Midbrain (tissue), 1 donor: ENCODE measurements at places on chromosomes 7 and 10.

GRCh38 chr7:22338877-22339276, 18.1 kb downstream of the RAPGEF5 start:
- DNase-seq = no peak

GRCh38 chr10:209357-209756, 74.1 kb downstream of the ZMYND11 start:
- no peak for DNase-seq

- no peak for DNase-seq
Observed at GRCh38 chr7:138116141-138116540, 39.9 kb downstream of the AKR1D1 start.

DNA sequence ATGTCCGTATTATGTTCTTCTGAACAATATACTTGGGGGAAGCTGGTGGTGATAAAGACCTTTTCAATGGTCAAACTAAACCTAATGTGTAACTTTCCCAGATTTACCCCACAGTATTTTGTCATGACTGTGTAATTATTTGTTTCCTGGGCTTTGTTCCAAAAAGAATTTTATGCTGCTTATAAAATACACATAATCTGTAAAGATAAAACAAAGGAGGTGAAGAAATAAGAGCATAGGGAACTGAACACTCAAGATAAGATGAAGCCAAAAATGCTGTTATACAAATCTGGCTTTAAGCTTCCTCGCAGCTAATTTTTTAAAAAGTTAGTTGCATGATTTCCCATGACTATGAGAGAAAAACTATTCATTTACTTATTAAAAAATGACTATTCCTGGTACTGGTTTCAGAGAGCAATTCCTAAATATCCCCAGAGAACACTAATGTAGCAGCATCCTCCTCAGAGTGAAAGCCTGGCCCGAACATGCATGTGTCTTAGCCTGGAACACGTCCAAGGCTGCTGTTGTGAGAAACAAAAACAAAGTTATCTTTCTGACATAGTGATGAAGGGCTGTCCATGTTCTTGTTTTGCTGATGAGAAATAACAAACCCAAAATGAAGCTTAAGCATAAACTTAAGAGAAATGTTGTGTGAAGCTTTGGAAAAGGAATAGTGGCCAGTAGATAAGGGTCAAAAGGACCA, 33.9 kb downstream of the MALSU1 start:
- DNase-seq = no peak

DNA sequence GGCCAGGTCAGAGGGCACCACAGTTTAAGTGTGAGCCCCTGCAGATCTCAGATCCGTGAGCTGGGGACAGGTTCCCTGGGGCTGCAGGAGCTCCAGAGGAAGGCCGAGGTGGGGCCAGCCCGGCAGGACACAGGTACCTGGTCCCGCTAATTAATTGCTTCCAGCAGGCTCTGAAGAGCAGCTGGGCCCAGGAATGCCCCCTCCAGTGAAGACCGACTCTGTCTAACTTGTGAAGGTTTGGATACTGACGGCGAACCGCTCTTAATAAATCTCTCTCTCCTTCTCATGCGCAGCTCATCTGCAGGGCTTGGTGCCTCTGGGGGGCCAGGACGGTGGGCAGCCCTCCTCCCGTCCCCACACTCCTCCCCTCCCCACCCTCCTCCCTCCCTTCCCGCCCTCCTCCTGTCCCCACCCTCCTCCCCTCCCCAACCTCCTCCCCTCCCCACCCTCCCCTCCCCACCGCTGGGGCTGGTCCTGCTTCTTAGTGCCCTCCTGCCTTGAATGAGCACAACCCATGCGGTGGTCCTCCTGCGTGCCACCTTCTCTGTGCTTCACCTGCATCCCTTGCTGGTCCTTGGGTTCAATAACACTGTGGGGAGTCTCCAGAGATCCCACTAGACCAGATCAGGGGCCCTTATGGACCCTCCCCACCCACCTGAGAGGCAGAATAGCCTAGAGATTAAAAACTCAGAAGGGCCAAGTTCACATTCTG, 38.3 kb downstream of the PDGFA start:
- DNase-seq = no peak

DNA sequence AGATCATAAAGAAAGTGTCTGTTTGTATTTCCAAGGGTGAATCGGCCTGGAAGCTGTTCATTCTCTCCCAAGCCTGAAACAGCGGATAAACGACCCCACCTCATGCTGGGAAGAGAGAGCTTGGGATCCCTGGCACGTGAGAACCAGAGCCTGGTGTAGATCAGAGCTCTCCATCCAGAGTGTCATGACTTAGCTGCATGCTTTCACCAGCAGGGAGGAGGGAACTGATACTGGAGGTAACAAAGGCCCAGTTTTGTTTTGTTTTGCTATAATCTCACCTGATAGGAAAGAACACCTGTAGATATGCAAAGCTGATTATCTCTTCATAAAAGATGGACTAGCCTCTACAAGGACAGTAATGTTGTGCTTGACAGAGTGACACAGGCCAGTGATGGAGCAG, 236.6 kb downstream of the POM121L12 start:
- DNase-seq = no peak

DNA sequence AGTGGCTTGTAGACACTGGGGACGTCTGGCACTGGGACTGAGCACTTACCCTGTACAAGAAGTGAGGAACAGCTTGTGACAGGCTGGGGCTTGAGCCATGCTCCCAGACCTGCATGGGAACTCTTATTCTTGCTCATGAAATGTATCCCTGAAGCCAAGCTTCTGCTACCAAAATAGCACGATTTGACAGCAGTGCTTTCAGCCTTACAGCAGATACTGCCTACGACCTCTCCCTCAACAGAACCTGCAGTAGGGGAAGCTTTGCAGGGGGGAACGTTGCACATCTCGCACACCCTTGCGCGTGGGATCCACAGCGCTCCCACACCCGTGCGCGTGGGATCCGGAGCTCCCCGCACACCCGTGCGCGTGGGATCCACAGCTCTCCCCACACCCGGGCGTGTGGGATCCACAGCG, 88.0 kb downstream of the CREM start:
- DNase-seq = no peak

DNA sequence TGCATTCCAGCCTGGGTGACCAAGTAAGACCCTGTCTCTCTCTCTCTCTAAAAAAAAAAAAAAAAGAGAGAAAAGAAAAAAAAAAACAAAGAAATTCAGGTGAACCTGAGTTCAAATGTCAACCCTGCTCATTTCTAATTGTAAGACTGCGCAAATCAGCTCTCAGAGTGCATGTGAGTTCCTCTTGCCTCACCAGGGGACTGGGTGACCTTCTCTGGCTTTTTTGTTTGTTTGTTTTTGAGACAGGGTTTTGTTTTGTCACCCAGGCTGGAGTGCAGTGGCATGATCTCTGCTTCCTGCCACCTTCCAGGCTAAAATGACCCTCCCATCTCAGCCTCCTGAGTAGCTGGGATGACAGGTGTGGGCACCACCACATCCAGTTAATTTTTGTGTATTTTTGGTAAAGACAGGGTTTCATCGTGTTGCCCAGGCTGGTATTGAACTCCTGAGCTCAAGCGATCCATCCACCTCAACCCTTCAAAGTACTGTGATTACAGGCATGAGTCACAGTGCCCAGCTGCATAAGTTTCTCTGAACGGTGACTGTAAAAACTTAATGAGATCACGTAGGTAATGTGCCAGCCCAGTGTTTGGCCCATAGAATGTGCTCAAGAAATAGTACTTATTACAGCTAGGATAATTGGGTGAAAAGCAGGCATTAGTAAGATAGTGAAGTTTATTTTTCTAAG, 45.3 kb upstream of the BAMBI start:
- DNase-seq = no peak

GRCh38 chr10:29067161-29067560, 221.7 kb upstream of the LYZL1 start:
- no peak for DNase-seq

GRCh38 chr10:8416192-8416701, 361.8 kb downstream of the GATA3 start:
- DNase-seq = no peak

GRCh38 chr10:121524157-121524817, 74.0 kb downstream of the FGFR2 start:
- DNase-seq = peak; percentile 56

DNA sequence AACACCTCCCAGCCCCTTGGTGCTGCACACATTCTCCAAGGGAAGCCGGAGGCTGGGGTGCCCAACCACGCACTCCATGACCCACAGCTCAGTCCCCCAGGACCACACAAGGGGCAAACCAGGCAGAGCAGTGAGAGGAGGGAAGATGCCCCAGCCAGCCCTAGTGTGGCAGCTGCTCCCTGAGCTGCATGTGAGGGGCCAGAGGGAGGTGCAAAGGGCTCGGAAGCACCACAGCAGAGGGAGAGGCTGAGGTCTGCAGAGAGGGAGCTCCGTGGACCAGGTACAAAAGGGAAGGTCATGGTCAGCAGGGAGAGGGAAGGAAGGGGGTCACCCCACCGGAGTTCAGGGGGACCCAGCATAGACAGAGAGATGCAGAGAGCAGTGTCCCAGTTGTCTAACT, 1.5 kb upstream of the CALML5 start:
- no peak for DNase-seq

DNA sequence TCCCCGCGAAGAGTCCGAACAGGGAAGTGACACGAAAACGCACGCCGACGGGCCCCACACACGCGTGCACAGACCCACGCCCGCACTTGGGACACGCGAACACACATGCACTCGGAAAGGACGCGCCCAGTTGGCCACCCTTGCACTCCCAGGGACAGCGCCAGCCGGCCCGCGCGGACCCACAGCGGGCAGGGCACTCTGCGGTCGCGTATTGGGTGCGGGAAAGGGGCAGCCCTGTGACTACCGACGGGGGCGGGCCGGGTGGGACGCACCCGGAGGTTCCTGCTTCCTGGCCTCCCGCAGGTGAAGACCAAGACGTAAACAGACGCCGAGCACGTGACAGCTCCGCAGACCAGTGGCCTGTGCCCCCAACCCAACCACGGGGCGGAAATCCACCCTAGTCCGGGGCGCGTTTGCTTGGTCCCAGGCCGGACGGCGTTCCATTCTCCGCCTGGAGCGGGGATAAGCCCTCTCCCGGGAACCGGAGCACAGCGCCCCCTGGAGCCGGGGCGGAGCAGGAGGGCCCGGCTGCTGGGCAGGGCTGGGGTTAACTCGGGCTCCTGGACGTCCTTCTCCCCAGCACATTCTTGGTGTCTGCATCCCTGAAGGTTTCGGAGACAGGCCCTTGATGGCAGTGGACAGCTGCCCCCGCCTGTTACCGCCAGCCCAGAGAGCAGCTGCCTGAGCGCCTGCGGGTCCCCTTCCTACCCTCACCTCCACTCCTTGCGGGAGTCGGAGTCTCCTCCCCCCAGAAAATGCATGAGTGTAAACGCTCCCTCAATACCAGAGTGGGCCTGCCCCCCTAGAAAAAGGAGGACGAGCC, 2.0 kb upstream of the LZTS2 start:
- peak; percentile 81 for DNase-seq

GRCh38 chr7:106278695-106279094, 6.1 kb downstream of the NAMPT start:
- no peak for DNase-seq

GRCh38 chr10:121282797-121283515, 315.3 kb downstream of the FGFR2 start:
- DNase-seq = no peak

- no peak for DNase-seq
Observed at GRCh38 chr10:129971381-129972144, 7.5 kb upstream of the EBF3 start.

DNA sequence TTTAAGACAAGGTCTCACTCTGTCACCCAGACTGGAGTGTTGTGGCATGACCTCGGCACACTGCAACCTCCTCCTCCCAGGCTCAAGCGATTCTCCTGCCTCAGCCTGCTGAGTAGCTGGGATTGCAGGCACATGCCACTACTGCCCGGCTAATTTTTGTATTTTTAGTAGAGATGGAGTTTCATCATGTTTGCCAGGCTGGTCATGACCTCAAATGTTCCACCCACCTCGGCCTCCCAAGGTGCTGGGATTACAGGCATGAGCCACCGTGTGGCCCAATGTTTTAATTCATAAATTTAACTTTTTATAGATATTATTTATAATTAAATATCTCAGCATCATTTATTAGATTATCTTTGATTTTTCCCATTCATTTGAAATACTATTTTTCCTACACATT, 658.0 kb upstream of the NRG3 start:
- no peak for DNase-seq

- no peak for DNase-seq
Observed at GRCh38 chr10:34193931-34194626, 621.0 kb downstream of the PARD3 start.

DNA sequence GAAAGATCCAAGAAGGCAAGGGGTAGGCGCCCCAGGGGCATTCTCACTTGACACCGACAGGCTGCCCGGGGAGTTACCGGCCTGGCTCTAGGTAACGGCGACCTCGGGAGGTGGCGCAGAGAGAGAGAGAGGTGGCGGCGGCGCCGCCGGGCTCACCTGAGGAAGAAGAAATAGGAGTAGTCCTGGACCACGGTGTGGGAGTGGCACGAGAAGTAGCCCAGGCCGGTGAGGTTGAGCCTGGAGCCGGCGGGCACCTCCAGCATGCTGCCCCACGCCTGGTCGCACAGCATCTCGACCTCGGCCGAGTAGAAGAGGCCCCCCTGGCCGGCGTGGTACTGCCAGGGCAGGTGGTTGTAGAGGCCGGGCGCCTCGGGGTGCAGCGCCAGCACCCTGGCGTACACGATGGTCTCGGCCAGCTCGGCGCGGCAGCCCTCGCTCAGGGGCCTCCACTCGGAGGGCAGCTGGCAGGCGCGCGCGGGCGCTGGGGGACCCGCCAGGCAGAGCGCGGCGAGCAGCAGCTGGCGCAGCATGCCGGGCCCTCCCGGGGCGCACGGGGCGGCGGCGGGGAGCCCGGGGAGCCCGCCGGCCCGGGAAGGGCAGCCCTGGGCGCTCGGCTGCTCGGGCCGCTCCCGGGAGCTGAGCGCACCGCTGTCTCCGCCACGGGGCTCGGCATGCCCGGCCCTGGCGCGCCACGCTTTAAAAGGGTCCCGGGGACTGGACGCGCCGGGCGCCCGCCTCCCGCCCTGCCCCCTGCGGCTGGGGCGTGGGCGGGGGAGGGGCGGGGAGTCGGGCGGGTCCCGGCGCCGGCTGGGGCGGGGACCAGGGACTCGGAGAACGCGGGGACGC, at the start of gene CCDC3:
Gene CCDC3 (minus strand): TSS at position 673 of the 846 bp plus-strand sequence. CDS start 143 bp downstream, at position 530.
- DNase-seq = no peak

DNA sequence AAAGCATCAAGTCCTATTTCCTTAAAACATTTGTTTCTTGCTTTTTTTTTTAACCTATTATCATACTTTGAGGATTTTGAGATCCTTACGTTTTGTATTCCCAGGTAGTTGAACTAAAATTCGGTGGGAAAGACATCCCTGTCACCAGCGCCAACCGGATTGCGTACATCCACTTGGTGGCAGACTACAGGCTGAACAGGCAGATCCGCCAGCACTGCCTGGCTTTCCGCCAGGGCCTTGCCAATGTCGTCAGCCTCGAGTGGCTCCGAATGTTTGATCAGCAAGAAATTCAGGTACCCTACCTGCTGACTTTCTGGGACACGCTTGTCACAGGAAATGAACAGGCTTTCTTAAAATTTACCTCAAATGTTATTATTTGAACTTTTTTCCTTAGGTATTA, 83.0 kb upstream of the DNAJB6 start:
- DNase-seq = peak; percentile 58

GRCh38 chr7:149023662-149024061, 4.6 kb downstream of the PDIA4 start:
- no peak for DNase-seq

GRCh38 chr10:130483691-130484467, 347.7 kb downstream of the GLRX3 start:
- no peak for DNase-seq

- DNase-seq = no peak
Observed at GRCh38 chr10:6516281-6516928, 63.7 kb downstream of the PRKCQ start.
